ENCODE measurements at places on chromosomes 3 and 15.
A peak's percentile ranks its signal among the peaks of the same experiment; 100 is the strongest.

GRCh38 chr3:153245661-153246060 lies 83.6 kb downstream of the RAP2B start:
- no peak for DNase-seq

GRCh38 chr3:13690636-13691035 lies 141.7 kb downstream of the FBLN2 start:
- no peak for DNase-seq

DNA sequence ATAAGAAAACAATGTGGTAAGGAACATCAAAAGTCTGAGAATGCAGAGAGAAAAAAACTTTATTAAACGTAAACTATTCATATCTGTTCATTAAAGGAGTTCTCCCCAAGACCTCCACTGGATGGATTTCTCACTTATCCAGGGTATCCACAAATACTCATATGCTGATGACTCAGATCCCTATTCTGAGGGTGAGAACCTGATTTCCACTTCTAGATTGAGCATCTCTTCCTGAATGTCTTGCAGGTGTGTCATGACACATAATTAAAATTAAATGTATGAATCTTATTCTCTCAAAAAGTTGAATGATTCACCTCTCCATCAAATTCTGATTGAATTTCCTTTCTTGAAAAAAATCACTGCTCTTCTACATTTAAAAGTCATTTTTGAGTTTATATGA lies 199.9 kb downstream of the MFSD1 start:
- DNase-seq = no peak

DNA sequence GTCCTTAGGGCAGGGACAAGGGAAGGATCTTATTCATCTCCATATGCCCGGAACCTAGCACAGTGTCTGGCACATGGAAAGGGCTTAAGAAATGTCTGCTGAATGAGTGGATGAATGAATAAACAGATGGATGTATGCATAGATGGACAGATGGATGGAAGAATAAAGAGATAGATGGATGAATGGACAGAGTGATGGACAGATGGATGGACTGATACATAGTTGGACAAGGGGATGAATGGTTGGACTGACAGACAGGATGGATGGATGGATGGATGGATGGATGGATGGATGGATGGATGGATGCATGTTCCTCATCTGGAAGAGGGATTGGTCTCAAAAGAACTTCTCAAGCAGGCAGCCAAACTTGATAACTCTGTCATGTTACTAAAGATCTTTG lies 177.6 kb downstream of the MEGF11 start:
- DNase-seq = no peak

- DNase-seq = peak; percentile 77
Observed at GRCh38 chr3:24494618-24495325, at the start of gene THRB. Gene THRB (minus strand): TSS chr3:24494850.

- DNase-seq = no peak
Observed at GRCh38 chr3:63096248-63097058, 181.7 kb upstream of the SYNPR start.

DNA sequence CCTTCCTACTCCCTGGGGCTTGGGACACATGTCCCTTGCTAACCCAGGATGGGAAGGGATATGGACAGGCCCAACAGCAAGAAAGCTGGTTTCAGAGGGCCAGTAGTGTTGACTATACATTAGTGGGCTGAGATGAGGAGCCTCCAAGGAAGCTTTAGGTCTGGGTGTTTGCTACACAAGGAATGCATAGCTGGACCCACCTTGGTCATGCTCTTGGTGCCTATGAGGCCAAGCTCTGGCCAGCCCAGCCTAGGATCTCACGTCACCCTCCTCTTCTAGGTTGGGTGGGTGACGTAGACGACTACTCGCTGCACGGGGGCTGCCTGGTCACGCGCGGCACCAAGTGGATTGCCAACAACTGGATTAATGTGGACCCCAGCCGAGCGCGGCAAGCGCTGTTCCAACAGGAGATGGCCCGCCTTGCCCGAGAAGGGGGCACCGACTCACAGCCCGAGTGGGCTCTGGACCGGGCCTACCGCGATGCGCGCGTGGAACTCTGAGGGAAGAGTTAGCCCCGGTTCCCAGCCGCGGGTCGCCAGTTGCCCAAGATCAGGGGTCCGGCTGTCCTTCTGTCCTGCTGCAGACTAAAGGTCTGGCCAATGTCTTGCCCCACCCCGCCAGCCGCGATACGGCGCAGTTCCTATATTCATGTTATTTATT lies 653 bp upstream of the WDR6 start:
- peak; percentile 71 for DNase-seq

DNA sequence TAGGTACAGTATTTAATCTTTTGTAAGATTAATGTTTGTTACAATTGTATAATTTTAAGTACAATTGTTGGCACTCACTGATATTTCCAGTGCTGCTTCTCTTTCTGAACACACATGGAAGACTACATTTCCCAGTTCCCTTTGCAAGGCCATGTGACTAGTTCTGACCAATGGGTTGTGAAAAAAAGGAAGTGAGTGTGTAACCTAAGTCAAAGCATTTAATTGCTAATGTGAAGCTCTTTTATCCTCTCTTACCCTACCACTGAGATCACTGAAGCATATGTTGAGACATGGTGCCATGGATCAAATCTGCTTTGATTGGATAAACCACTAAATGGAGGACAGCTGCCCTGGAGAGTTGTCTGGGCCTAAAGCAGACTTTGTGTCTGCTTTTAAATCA lies 83.9 kb upstream of the PLXND1 start:
- peak; percentile 62 for DNase-seq

GRCh38 chr15:29233566-29233965 lies 36.1 kb downstream of the NSMCE3 start:
- DNase-seq = no peak

DNA sequence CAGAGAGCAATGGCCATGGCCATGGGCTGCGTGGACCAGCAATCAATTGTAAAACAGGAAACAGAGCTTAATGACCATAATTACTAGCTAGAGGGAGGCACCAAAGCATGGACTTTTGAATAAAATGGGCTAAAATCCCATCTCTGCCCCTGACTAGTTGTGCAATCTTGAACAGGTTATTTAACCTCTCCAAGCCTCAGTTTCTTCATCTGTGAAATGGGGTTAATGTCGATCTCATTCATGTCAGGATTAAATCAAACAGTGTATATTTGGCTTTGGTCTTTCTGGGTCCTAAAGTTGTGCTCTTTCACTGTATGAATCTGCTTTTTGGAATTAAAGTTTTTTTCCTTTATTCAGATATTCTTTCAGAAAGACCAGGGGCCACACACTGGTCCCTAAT lies 36.1 kb downstream of the ABTB1 start:
- DNase-seq = no peak

GRCh38 chr3:129534428-129535027 lies 6.1 kb downstream of the RHO start:
- peak; percentile 22 for DNase-seq

DNA sequence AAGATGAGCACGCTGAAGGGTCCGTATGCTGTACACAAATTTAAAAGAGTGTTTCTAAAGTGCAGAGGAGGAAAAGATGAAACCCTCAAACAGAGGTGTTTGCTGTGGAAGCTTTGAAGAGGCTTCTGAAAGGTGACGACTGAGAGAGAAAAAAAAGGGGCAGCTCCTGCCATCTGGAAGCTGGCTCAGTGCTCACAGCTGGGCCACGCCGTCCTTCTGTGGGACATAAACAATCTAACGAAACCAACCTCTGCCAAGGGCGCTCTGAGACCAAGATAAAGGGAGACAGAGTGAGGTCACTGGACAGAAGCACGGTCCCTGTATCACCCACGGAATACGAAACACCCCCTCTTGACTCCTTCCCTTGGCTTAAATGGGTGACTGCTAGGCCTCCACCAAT lies 96.3 kb upstream of the SLC6A6 start:
- no peak for DNase-seq

GRCh38 chr3:126104742-126105605 lies 21.1 kb upstream of the SLC41A3 start:
- no peak for DNase-seq

GRCh38 chr3:25723802-25724201 lies 59.1 kb upstream of the TOP2B start:
- DNase-seq = no peak

GRCh38 chr3:138732456-138732855 lies 102.3 kb downstream of the PIK3CB start:
- no peak for DNase-seq

GRCh38 chr3:39021029-39021428 lies 30.7 kb downstream of the SCN11A start:
- no peak for DNase-seq

DNA sequence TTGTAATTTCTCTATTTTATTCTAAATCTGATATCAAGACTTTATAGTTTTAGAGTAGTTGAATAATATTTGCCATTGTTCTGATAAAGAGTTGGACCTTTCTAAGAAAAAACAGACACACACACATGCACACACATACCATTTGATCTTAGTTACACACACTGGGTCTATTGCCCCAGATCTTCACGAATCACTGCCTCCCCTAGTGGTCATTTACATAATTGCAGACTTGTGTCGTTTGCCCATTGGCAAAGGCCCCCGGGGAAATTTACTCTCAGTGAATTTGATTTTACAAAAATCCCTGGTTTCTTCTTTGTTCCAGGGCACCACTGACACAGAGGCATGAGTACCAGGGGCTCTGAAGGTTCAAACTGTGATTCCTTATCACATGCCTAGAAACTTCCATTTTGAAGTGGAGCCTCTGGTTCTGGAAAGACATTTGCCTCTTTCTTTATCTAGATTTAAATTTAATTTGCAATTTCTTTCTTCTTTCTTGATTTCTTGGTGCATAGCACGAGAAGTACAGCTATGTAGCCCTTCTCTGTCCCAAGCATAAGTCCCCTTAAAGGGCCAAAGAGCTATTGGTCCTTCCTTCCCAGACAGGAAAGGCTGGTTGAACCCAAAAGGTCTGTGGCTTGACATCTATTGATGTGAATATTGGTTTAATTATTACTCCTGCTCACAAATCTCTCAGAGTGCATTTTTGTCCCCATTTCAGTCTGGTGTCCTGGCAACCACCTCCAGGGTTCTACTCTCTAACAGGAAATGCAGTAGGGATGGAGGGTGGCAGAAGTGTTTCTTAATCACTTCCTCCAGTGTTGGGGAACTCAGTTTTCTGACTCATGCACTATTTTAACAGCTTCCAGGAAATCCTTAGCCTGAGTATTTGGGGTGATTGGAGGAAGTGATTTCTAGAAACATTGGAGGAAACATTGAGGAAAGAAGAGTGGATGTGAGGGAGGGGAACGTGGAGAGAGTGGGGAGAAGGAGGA lies 32.4 kb upstream of the SLC6A11 start:
- peak; percentile 20 for DNase-seq

DNA sequence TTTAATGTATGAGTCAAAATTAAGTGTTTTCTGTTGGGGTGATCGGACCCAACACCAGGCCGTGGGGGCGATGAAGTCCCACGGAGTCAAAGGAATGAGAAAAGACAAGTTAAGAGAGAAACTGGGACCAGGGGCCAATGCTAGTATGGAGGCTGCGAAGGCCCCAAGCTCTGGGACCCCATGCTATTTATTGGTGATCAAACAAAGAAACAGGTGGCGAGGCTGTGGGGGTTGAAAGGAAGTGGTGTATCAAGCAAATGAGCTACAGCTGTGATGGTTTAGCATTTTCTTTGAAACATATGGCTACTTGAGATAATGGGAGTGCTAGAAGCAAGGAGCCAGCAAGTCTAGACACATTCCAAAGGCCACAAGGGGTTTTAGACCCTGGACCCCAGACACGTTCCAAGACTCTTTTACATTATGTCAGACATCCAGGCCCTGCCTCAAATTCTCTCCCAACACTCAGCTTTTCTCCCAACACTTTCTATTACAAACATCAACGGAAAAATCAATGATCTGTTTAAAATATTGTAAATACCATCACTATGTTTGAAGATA lies 56.0 kb upstream of the SNRPN start:
- DNase-seq = no peak

DNA sequence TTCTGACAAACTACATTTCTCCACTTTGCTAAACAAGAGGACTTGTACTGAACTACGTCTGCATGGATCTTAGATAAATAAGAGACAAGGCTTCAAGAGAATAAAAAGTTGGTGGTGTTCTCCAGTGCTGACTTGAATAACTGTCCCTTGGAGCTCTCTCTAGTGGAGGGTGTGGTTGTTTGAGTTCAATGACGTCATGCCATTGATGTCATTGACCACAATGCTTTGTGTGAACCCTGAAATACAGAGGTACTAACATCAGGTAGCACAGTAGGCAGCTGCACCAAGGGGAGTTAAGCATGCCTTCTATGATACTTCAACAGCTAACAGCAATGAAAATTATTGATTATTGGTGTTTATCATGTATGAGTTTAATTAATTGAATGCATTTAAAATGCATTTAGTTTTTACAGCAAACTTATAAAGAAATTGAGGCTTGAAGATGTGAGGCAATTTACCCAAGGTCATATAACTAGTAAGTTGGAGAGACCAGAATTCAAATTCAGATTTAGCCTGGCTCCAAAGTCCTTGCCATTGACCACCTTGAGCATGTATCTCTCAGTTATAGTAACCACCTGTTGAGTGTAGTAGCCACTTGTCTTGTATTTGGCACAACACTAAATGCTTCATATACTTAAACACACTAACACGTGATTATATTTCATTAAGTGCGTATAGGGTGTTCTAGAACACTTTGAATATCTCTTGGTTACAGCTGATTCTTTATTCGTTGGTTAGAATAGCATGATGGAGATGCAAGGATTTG lies 126.0 kb upstream of the ANKRD28 start:
- DNase-seq = no peak

DNA sequence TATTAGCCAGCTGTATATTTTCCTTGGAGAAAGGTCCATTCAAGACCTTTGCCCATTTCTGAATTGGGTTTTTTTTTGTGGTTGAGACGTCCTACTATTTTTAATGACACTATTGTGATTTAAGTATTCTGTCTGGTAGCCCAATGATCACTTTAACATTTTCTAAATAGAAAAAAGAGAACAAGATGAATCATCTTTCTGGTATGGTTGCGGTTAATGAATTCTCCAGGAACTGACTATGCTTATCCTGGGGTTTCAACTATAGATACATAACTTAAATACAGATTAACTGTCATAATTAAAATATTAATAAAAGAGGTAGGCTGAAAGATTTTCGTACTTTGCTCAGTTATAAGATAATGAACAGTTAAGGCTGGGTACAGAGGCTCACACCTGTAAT lies 51.9 kb downstream of the PBRM1 start:
- DNase-seq = peak; percentile 54

GRCh38 chr15:35507932-35508638 lies 37.9 kb downstream of the DPH6 start:
- DNase-seq = peak; percentile 36

- no peak for DNase-seq
Observed at GRCh38 chr15:67172172-67172571, 82.3 kb downstream of the AAGAB start.

- DNase-seq = no peak
Observed at GRCh38 chr3:8665407-8665896, 20.9 kb upstream of the SSUH2 start.

DNA sequence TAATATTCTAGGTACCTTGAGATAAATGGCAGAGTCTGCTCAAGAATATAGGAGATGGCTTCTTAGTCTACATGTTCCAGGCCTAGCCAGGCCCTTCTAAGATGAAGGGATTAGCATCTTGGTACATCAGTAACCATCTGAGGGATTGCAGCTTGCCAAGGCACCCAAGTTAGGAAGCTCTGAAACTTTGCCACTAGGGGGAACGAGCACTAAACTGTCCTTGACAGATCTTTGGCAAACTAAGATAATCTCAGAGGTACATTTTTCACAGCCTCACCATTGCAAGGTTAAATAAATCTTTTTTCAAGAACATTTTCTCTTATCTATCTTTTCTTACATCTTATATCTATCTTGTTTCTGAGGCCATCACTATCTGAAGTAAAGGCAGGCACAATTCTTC lies 351.2 kb downstream of the RAP2B start:
- DNase-seq = no peak

Measured in astrocyte of the hippocampus (primary cell).